Hematopoietic multipotent progenitor cell treated with erythropoietin and hydrocortisone succinate and interleukin-3 and kit ligand, for 17 days (in vitro differentiated cells): ENCODE measurements at places on chromosomes 6 and 20.
A peak's percentile ranks its signal among the peaks of the same experiment; 100 is the strongest.

- DNase-seq, result no peak
Observed at GRCh38 chr6:13917141-13917540, 7.6 kb upstream of the RNF182 start.

- DNase-seq, result no peak
Observed at GRCh38 chr6:137746264-137746663, 120.8 kb upstream of the TNFAIP3 start.

DNA sequence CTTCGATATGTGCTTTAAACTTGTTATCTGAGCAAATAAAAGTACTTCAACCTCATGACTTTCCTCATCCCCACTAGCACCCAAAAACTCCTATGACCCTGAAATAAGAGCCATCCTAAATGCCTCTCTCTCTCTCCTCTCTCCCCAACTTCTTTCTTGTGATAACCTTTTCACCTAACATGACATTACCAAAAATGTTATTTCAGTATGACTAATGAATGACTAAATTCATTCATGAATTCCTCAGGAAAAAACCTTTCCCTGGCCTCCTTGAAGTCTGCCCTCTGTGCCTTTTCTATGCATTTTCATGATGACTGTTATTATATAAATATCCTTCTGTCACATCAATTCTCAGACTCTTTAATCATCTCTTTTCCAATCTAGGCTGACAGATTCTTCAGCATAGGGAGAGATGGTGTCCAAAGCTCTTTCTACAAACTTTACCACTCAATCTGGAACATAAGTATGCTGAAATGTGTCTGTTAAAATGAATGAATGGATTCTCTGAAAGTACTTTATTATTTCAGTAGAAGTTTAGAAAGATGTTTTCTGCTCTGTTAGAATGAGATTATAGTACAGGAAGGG lies 114.3 kb upstream of the GGTLC1 start:
- DNase-seq, result no peak

- DNase-seq, result no peak
Observed at GRCh38 chr6:93358435-93358834, 60.9 kb downstream of the EPHA7 start.

DNA sequence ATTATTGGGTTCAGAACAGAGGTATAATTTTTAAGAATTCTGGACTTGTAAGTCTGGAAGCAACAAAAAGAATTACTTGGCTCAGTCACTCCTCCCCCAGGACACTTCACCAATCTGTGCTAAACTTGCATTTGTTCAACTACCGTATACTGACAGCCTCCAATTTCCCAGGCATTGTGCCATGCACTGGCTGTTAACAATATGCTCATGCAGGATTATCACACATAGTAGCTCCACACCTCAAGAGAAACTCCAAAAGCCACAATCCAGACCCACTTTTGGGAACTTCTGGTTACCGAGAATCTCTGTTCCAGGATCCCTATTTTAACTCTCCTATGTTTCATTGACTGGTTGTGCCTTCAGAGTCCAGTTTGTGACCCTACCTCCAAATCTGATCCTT lies 7.7 kb downstream of the ADGRF1 start:
- DNase-seq, result no peak

DNA sequence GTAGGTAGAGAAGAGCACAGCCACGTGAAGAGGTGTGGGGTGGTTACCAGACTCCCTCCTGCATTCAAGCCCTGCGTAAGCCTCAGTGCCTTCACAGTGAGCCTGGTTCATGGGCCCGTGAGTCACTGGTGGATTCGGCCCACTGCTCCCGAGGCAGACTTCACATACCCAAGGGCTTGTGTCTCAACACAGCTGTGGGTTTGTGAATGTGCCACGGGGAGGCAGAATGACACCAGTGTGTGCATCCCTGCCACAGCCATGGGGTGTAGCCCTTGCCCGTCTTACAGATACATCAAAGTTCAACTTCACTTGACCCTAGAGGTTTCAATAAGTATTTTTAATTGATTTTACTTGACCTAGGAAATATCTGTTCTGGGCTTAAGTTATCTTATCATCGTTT lies 108.5 kb downstream of the MAP3K4 start:
- peak; percentile 25 for DNase-seq

DNA sequence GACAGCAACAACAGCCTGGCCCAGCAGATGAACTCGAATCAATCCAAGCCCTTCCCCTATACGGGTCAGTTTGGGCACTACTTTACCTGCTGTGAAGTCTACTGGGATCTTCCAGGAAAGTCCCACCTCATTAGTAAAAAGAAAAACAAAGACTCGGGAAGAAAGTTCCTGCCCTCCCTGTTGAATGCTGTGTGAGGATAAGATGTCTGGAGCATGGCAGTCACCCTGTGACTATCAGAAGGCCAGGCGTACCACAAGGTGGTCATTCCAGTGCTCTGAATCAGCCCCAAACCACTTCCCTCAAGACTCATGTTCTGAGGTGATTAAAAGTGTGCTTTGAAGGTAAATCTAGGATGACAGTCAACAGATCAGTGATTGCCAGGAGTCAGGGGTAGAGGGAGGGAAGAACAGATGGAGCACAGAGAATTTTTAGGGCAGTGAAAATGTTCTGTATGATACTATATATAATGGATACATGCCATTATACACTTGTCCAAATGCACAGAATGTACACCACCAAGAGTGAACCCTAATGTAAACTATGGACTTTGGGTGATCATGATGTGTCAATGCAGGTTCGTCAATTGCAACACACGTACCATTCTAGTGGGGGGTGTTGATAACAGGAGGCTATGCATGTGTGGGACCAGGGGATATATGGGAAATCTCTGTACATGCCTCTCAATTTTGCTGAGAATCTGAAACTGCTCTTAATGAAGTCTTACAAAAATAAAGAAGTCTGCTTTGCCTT lies 14.7 kb downstream of the FKBP1A start:
- no peak for DNase-seq

DNA sequence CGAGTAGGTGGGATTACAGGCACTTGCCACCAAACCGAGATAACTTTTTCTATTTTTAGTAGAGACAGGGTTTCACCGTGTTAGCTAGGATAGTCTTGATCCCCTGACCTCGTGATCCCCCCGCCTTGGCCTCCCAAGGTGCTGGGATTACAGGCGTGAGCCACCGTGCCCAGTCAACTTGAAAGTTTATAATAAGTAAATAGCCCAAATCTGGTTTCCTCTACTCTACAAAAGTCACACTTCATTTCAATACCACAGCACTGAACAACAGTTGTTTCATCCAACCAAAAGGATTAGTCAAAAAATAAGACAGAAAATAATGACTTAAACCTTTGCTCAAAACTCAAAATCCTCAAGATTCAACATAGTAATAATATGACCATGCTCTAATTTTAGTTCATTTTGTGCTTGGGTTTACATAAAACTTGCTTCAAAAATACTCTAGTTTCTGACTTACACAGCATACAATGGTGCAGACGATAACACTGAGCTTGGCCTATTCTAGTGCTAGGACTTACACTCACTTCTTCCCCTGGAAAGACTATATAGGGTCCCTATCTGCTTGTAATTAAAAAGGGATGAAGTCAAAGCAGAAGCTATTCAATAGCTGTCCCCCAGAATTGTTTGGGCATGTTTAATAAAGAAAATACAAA lies 56.7 kb downstream of the NT5E start:
- no peak for DNase-seq

DNA sequence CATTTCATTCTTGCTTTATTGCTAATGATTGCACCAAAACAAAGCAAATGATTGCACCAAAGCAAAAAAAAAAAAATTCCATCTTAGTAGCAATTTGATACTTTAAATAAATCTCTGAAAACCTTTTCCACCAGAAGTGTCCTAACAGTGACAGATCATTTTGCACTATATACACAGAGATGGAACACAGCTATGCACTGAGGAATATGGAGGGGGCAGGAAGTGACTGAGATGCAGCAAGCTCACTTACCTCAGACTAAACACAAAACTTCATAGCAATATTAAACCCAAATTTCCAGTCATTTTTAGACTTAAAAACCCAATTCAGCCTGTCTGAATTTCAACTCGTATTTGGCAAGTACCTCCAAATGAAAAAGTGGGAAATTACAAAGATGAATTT lies 41.2 kb downstream of the HIVEP2 start:
- DNase-seq, result no peak

GRCh38 chr6:31308845-31309175 lies 36.9 kb upstream of the HLA-C start:
- DNase-seq, result no peak

- DNase-seq, result no peak
Observed at GRCh38 chr6:91781946-91782345, 1195.1 kb upstream of the MAP3K7 start.

DNA sequence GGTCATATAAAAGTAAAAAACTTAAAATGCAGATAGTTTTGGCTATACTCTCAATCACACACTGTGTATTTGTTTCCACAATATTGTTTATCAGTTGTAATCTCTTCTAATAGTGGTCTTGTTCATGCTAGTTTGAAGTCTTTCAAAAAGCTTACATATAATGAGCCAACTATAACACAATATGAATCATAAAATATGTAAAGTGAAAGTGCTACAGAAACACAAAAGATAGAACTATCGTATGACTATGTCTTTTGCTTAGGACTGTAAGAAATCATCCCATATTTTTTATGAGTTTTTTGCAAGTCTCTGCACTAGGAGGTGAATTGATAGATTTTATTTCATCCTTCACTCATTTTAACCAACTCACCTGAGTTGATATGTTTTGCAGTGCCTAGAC lies 136.0 kb downstream of the MMUT start:
- no peak for DNase-seq

- peak; percentile 44 for DNase-seq
Observed at GRCh38 chr20:17938871-17939619, 29.5 kb downstream of the SNX5 start.
